Stimulated activated CD4-positive, alpha-beta T cell treated with anti-CD3 and anti-CD28 coated beads, Interleukin-1b, Interleukin-23, amount 100 ng/mL, for 1 hour (primary cell): ENCODE measurements at places on chromosomes 4 and X.

DNA sequence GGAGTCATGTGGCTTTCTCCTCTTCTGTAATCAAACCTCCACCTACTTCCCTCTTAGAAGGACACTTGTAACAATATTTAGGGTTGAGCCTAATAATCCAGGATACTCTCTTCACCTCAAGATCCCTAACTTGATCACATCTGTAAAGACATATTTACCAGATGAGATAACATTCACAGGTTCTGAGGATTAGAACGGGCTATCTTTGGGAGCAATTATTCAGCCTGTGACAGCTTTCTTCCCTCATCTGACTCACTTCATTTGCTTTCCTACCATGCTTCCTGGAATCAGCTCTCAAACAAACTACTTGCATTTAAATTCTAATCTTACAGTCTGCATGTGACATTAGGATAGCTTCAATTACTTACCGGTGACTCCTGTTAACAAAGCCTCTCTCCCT is 133.5 kb upstream of the NDST3 start:
- no peak for DNase-seq

- DNase-seq: no peak
These were observed 265.4 kb upstream of the SLC7A11 start for GRCh38 chr4:138507522-138507921.

DNA sequence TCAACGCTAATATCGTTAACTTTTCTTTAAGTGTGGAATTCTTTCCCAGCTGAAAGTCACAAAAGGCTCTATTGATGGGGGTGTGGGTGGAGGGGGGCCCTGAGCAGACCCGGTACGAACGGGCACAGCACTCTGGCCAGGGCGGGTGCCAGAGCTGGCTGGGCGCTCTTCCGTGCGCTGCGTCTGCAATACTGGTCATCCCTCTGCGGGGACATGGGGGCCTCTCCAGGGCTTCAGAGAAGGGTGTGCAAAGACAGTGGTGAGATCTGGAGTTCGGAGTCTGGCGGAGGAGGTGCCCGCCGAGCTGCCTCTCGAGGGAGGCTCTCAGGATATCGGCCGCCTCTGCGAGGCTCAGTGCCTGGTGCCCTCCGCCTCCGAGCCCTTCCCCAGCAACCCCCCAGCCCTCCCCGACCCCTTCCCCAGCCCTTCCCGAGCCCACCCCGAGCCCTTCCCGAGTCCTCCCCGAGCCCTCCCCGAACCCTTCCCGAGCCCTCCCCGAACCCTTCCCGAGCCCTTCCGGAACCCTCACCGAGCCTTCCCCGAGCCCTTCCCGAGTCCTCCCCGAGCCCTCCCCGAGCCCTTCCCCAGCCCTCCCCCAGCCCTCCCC is 34.3 kb downstream of the FGFRL1 start:
- DNase-seq: no peak

DNA sequence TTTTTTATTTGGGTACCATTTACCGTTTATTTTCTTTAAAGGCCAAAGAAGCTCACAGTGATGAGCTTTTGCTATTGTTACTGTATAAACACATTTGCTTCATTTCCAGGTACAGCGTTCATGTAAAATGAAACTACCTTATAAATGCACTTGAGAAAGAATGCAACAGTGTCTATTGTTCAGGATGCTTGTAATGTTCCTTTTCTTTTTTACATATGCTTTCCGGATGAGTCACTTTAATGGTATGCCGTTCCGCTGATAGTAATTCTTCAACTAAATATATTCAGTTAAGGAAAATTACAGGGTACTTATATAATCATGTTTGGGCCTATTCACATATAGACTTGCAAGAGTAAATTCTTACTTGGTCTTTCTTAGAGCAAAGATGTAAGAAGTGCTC is 354.9 kb downstream of the RPA4 start:
- DNase-seq: no peak

- DNase-seq: no peak
These were observed 121.0 kb upstream of the EPHA5 start for GRCh38 chr4:65791111-65791811.

DNA sequence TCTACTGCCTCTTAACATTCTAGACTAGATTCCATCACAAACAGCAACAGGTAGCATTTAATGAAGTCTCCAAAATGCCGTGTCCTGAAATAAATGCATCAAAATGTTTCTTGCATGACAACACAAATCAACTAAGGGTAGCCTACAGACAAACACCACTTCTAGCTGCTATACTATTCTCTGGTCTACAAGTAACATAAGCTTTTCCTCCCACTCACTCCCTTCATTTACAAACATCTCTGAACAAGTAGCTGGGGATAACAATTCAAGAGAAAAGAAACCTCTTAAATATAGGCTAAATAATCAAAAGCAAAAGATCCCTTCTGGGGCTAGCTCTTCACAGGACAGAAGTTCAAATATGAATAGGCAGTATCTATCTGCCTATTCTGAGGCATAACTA is 20.8 kb downstream of the PPP3CA start:
- DNase-seq: no peak

DNA sequence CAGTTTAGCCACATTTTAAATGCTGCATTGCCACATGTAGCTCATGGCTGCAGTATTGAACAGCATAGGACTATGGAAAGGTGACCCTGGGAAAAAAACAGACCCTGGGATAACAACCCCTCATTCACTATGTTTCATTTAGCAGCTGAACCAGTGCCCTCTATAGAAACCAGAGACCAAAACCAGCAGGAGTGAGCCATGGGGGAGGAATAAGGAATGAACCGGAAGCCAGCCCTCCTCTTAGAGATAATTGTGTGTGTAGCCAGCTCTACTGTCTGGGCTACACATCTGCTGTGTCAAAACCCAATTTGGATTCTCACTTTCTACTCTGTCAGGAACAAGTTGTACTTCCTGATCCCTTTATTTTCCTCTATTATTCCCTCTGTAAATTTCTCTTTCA is 158.5 kb upstream of the S100G start:
- DNase-seq: no peak

DNA sequence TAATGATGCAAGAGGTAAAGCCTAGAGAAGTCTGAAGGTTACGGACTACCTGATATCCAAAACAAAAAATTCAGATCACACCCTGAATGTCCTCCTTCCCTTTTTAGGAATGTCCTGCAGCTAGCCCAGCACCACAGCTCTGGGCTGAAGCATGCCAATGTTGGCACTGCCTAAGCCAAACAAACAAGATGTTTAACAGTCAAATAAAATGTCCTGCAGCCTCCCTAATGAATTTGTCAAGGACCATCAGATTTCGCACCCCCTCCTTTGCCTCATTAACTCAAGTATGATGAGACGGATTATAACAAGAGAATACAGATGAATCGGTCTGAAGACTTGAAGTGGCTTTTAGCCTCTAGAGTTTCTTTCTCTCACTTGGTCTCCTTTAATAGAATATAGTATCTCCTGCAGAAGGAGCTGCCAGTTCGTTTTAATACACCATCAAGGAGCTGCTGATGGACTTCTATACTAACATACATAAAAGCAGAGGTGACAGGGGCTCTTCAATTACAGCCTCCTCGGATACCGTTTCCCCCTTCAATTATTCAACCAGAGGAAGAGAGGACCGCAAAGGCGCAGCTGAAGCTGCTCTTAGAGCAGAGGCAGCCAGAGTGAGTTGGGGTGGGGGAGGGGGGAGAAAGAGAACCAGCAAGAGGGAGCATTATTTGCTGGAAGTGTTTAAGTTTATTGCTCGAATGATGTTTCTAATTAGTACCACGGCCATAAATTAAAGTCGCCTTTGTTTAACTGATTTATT is 3.0 kb upstream of the MAB21L2 start:
- DNase-seq: no peak

DNA sequence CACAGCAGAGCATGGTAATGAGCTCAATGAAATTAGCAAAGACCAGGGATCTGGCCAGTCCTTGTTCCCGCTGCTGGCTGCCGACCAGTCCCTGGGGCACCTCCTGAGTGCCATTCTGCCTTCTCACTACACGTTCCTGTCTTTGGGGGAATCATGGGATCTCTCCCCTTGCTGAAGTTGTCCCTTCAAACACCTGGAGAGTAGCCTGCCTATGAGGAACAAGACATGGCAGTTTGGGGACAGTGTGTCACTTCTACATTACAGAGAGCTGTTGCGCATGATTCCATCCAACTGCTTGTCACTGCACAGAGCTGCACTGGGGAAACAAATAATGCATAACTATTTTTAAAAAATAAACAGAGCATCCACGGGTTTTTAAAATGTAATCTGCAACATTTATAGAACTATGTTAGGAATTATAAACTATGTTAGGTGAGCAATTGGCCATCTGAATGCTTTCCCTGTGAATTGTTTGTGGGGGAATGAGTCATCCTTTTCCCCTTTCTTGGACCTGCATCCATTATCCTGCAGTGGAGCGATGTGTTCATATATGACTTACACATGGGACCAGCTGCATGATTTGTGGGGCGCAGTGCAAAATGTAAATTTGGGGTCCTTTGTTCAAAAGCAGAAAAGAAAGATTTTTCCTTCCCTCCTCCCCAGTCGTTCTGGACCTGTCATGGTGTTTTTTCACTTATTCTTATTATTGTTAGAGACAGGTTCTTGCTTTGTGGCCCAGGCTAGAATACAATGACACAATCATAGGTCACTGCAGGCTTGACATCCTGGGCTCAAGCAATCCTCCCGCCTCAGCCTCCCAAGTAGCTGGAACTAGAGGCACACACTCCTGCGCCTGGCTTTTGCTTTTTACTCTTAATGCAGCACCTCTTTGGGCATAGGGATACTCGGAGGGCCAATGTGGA is 115.0 kb upstream of the TBL1X start:
- no peak for DNase-seq

DNA sequence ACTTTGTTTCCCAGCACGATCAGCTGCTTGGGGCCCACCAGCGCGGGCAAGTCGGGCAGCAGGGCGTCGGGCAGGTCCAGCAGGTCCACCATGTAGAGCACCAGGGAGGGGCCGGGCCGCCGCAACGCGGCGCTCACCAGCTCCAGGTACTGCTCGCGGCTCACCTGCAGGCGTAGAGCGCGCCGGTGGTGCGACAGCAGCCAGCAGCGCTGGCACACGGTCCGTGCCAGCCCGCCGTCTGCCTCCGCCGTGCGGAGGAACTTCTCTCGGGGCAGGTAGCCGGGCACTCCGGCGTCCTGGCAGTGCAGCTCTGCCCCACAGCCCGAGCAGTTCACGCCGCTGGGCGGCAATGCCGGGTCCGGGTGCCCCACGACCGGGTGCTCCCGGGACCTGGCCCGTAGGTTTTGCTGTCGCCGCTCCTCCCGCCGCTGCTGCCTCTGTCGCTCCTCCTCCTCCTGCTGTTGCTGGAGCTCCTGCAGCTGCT is 527 bp downstream of the NOA1 start:
- DNase-seq: no peak

GRCh38 chrX:22314211-22314610 is 41.5 kb downstream of the CBLL2 start:
- no peak for DNase-seq

DNA sequence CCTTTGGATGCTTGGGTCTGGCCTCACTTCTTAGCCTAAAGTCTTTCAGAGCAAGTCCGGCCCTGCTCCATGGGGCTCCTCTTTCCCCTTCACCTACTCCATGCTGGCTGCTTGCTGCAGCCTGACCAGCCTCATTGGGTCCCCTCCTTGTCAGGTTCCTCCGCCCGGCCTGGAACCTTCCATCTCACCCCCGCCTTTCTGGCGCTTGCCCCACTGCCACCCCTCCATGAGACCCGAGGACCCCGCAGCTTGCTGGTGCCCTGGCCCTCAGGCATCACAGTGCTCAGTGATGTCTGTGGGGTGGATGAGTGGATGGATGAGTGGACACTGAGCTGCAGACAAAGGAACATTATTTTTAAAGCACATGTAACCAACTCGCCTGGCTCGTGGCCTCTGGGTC is 24.7 kb downstream of the SORCS2 start:
- DNase-seq: no peak

DNA sequence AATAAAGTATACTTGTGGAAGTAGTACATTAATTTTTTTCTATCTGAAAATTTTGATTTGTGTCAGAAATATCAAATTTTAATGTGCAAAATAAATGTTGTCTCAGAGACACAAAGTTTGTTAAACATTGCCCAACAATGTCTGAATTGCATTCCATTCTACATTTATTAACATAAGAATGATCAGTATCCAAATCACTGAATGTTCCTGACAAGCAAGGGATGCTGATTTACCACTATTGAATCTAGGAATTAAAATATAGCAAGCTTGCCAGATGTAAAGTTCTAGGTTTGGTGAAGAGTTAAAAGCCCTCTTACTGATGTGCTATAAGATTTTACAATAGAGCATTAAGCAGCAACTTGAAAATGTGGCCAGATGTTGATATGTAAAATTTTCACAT is 489.2 kb upstream of the CTSO start:
- DNase-seq: no peak

DNA sequence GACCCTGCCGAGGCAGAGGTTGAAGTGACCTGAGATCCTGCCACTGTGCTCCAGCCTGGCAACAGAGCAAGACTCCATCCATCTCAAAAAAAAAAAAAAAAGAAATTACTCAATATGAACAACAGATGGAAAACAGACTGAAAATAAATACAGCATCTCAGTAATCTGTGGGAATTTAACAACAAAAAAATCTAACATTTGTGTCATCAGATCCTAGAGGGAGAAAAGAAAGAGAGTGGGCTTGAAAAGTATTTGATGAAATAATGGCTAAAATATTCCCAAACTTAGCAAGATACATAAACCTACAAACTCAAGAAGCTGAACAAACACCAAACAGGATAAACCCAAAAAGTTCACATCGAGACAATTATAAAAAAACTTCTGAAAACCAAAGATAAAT is 84.7 kb downstream of the CENPC start:
- DNase-seq: no peak

DNA sequence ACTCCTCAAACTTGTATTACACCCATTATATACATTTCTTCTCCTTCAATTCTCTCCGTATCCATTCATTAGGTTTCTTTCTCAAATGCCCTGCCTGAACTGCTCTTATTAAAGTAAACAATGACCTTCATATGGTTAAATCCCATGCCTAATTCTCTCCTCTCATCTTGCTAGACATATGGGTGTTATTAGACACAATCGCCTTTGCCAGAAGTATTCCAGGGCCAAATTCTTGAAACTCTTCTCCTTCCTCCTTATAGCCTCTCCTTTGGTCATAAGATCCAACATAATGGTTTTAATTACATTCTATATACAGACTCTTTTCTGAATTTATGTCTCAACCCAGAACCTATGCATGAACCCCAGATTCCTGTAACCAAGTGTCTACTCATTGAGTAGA is 4.8 kb downstream of the ANXA10 start:
- DNase-seq: no peak

- no peak for DNase-seq
These were observed 5.8 kb downstream of the FAM114A1 start for GRCh38 chr4:38873290-38873944.

- no peak for DNase-seq
These were observed 222.5 kb downstream of the RAB28 start for GRCh38 chr4:13261486-13262257.

- DNase-seq: no peak
These were observed 8.0 kb upstream of the CPEB2 start for GRCh38 chr4:14994242-14994641.
